Hepatic stellate cell (primary cell): ENCODE measurements at places on chromosomes 11 and 22.

GRCh38 chr11:36314434-36314767 lies 18.3 kb downstream of the PRR5L start:
- no peak for DNase-seq

DNA sequence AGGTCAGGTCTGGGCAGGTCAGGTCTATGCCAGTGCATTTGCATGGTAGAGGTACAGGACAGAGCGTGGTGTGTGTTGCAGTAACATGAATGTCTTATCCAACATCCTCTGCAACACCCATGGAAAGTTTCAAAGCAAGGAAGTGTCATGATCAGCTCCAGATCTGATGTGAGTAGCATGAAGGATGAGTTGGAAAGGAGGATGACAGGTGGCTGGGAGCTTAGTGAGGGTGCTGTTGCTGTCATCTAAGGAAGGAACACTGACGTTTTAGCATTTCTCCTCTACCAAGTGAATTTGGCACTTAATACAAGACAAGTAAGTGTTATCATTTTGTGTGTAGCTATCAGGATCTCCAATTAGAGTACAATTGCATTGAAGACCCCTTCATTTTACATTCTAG lies 65.1 kb downstream of the GRK3 start:
- DNase-seq: no peak

GRCh38 chr22:17130199-17130598 lies 9.0 kb upstream of the TMEM121B start:
- DNase-seq: no peak

DNA sequence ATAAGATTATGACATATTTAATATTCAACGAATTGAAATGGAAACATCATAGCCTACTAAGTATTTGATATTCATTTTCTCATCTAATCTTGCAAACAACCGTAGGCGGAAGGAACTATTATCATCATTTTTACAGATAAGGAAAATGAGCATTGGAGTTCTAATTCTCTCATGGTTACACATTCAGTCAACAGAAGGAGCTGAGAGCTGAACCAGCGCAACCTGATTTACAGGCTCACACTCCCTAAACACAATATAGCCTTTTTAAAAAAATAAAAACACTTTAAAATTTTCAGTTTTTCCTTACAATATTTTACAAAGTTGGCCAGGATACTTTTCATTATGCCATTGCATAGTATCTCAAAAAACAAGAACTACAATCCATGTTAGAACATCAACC lies 74.8 kb downstream of the APOL5 start:
- no peak for DNase-seq

DNA sequence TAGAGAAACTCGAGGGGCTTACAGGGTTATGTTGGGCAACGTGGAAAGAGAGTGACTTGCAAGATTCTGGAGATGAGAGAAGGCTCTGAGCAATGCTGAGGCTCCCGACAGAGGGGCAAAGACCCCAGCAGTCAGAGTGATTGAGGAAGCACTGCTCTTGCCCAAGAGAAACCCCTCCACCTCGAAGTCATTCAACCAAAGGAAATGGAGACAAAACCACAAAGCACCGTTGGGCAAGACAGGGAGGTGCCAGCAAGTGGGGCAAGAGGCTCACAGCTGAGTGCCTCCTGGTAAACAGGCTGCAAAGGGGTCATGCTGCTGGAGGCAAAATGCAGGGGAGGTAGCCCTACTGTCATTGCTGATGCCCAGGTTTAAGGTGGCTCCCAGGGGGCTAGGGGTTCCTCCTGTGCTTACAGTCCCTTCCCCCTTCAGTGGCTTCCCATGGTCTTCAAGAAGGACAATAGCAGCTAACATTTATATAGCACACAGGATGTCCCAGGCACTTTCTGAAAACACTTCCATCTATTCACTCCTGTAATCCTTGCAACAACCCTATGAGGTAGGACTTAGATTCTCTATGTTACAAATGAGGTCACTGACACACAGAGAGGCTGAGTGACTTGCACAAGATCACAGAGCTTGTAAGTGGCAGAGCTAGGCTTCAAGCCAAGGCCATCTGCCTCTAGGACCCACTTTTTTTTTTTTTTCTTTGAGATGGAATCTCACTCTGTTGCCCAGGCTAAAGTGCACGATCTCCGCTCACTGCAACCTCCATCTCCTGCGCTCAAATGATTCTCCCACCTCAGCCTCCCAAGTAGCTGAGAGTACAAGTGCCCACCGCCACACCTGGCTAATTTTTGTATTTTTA lies 18.1 kb upstream of the MYH9 start:
- DNase-seq: no peak

DNA sequence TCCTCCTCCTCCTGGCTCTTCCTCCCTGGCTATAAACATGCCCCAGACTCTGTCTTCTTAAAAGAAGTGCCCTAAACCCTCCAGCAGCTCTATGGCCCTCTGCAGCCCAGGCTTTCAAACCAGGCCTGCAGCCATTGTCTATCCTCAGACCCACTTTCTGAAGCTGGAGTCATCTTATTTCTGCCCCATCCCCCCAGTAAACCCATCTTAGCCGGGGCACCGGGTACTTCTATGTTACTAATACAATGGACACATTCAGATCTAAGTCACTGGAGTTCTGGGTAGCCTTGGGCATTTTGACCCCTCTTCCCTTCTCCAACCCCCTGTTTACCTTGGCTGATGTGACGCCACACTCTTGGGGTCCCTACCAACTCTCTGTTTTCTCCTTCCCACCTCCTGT lies 29.7 kb upstream of the CACNG2 start:
- DNase-seq: no peak

- peak; percentile 71 for DNase-seq
Observed at GRCh38 chr11:47004595-47005033, 68.1 kb downstream of the CSTPP1 start.

DNA sequence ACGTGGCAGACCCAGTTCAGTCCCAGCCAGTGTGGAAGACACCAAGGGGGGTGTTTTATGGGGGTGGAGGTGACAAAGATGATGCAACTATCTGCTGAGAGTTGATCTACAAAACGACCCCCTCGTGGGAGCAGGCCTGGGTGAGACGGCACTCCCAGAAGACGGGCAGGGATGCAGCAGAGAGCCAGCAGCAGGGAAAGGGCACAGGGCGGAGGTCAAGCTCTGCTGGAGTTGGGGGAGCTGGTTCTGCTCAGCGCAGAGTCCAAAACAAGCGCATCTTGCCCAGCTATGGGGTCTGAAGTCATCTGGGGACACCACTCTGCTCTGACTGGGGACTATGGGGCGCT lies 3.9 kb downstream of the GNB1L start:
- no peak for DNase-seq

DNA sequence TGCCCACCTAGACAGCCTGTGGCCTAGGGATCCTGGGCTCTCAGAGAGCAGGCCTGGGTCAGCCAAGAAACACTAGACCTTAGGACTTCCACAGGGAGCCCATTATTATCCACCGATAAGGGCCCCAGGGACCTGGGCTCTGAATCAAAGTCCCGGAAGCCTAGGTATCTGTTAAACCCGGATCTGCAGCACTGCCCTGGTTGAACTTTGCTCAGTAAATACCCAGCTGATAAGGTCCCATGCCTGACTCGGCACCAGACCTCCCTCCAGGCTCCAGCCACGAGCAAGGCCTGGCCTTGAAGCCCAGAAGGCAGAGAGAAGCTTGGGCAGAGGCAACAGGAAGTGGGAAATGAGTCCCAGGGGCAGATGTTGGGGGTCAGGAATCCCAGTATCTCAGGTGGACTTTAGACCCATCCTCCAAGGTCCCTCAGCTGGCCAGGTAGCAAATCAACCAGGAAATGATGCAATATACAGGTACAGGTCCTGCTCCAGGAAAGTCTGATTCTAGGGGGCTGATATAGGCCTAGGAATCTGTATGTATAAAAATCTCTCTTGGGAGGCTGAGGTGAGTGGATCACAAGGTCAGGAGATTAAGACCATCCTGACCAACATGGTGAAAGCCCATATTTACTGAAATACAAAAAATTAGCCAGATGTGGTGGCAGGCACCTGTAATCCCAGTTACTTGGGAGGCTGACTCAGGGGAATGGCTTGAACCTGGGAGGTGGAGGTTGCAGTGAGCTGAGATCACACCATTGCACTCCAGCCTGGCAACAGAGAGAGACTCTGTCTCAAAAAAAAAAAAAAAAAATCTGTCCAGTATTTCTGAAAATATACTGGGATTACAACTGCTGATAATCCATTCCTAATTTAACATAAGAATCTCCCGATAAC lies 18.7 kb downstream of the POU2AF1 start:
- DNase-seq: no peak

GRCh38 chr11:118082880-118083552 lies 3.7 kb downstream of the SMIM35 start:
- no peak for DNase-seq

DNA sequence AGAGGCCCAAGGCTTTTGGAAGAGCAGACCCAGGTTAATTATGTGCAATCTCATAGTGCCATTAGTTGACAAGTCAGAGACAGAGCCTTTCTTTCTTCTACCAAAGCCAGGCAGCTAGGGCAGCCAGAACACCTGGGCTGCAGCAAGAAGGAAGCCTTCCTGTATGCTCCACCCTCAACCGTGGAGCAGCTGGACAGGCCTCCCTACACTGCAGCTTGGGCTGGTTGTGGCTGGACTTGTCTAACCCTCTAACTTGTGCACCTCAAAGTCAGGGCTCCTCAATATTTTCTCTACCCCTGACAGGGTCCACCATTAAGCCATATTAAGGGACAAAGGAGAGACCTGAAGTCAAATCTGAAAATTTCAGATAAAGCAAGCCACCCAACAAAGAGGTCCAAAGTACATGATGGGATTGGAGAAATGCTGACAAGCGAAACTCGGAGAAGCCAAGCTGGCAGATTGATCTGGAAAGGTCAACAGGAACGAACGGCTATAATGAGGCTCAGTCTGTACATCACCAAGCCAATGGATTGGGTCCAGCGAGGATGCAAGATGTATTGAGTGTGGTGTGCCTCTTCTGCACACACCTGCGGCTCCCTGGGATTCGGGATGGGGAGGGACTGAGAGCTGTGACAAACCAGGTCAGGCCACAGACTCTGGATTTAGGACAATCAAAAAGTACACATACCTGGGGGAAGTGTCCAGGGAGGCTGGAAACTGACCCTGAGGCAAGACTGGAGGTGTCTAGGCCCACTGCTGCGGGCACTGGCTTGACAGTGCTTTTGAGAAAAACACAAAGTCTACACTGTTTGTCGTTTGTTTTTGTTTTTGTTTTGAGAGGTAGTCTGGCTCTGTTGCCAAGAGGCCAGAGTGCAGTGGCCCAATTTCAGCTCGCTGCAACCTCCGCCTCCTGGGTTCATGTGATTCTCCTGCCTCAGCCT lies 11.7 kb upstream of the SLC43A3 start:
- DNase-seq: no peak

GRCh38 chr11:66336234-66337102 lies at the start of gene RIN1:
Gene RIN1, minus strand, starts transcription at chr11:66336434. Its CDS starts 32 bp downstream, at chr11:66336402.
- DNase-seq: peak; percentile 100

DNA sequence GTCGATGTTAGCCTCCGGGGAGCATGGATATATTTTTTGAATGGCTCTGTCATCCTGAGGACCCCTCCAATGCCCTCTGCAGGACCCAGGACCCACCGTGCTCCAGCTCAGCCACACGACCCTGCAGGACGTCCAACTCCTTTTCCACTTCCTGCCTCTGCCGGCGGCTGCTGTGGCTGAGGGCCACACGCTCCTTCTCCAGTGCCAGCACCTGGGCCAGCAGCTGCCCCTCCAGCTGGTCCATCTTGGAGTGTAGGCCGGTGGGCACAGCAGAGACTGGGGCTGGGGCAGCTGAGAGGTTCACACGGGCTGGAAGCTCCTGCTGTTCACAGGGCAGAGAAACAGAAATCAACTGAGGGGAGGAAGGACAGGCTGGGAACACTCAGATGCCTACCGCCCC lies 15.6 kb downstream of the NPTXR start:
- no peak for DNase-seq

DNA sequence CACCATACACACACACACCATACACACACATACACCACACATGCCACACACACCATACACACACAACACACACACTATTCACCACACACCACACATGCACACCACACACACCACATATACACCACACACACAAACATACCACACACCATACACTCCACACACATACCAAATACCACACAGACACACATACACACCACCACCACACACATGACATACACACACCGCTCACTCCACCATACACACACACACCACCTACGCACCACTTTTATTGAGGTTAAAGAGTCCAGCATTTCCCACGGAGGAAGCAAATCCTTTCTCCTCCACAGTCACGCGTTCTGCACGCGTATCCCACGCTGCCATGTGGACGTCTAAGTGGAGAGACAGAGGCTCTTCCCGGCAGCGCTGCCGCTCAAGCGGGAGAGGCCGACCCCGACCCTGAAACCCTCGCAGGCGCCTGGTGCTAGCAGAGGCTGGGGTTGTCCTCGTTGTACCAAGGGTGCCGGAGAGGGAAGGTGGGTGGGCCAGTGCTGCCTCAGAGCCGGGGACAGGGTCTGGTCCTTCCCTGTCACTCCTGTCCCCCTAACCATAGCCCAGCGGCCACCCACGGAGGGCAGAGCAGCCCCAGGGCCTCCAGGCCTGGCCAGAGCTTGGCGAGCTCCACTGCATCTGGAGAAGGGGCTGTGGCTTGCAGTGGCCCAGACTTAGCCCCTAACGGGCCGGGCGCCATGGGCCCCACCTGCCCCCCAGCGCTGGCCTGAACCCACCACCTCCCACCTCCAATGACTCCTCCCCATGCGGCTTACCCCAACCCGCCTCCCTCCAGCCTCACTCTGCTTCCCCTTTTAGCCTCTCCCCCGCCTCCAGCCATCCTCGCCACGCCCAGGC lies 1495.0 kb downstream of the BRD1 start:
- DNase-seq: no peak

DNA sequence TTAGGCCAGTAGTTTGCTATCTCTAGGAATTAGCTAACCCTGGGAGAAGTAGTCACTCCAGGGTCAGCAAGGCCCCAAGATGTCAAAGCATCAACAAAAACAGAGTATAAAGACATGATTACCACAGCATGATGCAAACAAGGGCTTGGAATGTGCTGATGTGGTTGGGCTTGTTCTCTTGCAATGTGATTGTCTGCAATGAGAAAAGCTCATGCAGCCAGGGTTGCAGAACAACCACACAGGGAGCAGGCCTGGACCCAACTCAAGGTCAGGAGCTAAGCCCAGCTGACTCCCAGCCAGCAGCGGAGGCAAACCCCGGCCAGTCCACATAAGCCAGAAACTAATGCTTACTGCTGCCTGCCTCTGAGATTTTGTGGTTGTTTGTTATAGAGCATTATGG lies 132.4 kb upstream of the ZC3H12C start:
- no peak for DNase-seq

GRCh38 chr22:30228509-30229359 lies 17.8 kb downstream of the LIF start:
- DNase-seq: no peak

- DNase-seq: no peak
Observed at GRCh38 chr11:68500206-68500605, 39.7 kb downstream of the PPP6R3 start.

- DNase-seq: no peak
Observed at GRCh38 chr11:19284881-19285280, 44.1 kb upstream of the E2F8 start.

GRCh38 chr11:111438846-111439520 lies 59.9 kb upstream of the POU2AF1 start:
- DNase-seq: no peak
